Left ventricle myocardium inferior (tissue), 1 donor: ENCODE measurements at places on chromosomes 2 and 18. TPM values are rescaled to one million over a fixed set of nuclear protein-coding genes. Genes with fewer than 3 reads are reported as not detected.

The SCYGR2 gene
- total RNA-seq = not detected

The CRYGD gene
- total RNA-seq = not detected

The ACKR3 gene
- total RNA-seq = 39.3 TPM

The L3MBTL4 gene
- total RNA-seq = 3.5 TPM

GRCh38 chr2:119308793-119309330, 57.8 kb downstream of the C2orf76 start:
- no peaks in the 10 kb centered on the region for H3K36me3 ChIP-seq
- H3K27me3 ChIP-seq = no peaks in the 10 kb centered on the region
- peak overlapping the region; percentile 15 for H3K27ac ChIP-seq
- H3K4me1 ChIP-seq = peaks cover 48% of the 10 kb centered on the region
- H3K4me3 ChIP-seq = no peak overlapping the region
- no peak for DNase-seq

- H3K27me3 ChIP-seq = no peaks in the 10 kb centered on the region
- DNase-seq = no peak
- H3K4me3 ChIP-seq = no peak overlapping the region
- no peak overlapping the region for H3K27ac ChIP-seq
These were observed 143.7 kb downstream of the CERS6 start for GRCh38 chr2:168599738-168600137.

GRCh38 chr18:49250816-49251388, 209.5 kb downstream of the DYM start:
- no peak overlapping the region for H3K27ac ChIP-seq
- DNase-seq = no peak
- no peaks in the 10 kb centered on the region for H3K27me3 ChIP-seq
- H3K36me3 ChIP-seq = peaks cover 8% of the 10 kb centered on the region
- H3K4me3 ChIP-seq = no peak overlapping the region

- no peak overlapping the region for H3K4me3 ChIP-seq
- H3K27ac ChIP-seq = no peak overlapping the region
- peaks cover 2% of the 10 kb centered on the region for H3K27me3 ChIP-seq
These were observed 40.8 kb upstream of the RPRM start for GRCh38 chr2:153519257-153519875.

GRCh38 chr2:219681694-219682300, 54.4 kb downstream of the SLC4A3 start:
- peaks cover 5% of the 10 kb centered on the region for H3K27me3 ChIP-seq
- peaks cover 8% of the 10 kb centered on the region for H3K4me1 ChIP-seq
- H3K4me3 ChIP-seq = no peak overlapping the region

GRCh38 chr2:234827096-234827860, 124.5 kb upstream of the SH3BP4 start:
- H3K4me1 ChIP-seq = peaks cover 6% of the 10 kb centered on the region
- no peaks in the 10 kb centered on the region for H3K36me3 ChIP-seq
- H3K27me3 ChIP-seq = no peaks in the 10 kb centered on the region
- no peak for DNase-seq
- no peak overlapping the region for H3K4me3 ChIP-seq
- H3K27ac ChIP-seq = no peak overlapping the region
